ENCODE measurements at places on chromosomes 12 and 14. TPM values are rescaled to one million over a fixed set of nuclear protein-coding genes. Genes with fewer than 3 reads are reported as not detected.

Gene NANOG
- total RNA-seq: not detected

DNA sequence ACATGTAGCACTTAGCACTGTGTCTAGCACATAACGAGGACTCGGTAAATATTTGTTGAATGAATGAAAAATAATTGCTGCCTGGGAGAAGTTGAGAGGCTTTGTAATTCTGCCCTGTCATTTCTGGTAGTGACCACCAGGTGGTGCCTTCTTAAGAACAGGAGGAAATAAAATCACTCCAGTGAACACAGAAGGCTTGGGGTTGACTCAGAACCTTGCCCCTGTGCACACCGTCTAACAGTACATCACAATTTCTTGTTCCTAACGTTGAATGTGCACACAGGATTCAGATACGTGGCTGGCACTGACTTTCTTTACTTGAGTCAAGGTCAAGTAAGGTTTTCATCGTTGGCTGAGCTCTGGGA is 91.8 kb downstream of the RGS6 start:
- DNase-seq: peak; percentile 2

Gene OR6C2
- total RNA-seq: not detected

GRCh38 chr14:44283836-44284235 is 223.2 kb downstream of the FSCB start:
- DNase-seq: no peak

DNA sequence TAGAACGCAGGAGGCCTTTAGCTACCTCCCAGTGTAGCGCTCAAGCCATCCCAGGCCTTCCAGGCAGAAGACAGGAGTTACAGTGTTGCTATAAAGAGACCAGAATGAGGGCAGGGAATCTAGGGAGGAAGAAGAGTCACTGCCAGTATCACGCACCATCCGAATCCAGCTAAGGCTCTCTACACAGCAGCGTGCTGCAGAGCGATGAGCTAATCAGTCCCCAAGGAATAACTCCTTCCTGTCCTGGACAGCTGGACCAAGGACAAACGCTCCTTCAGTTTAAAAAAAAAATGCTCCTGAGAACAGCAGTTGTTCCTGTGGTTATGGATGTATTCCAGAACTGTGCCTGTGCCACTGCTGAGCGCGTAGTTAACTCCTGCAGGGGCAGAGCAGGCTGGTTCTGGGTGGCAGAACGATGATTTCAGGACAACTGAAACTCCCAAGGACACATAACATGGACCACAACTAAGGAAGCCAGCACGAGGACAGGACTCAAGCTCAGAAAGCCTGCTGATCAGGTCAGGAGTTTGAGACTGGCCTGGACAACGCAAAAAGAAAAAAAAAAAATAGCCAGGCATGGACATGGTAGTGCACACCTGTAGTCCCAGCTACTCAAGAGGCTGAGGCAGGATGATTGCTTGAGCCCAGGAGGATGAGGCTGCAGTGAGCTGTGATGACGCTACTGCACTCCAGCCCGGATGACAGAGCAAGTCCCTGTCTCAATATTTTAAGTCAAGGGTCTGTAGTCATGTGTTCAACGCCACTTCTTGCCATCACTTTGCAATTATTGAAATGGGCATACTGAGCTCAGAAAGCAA is 2.6 kb downstream of the IFFO1 start:
- peak; percentile 79 for DNase-seq

GRCh38 chr12:7144414-7145120 is 14.4 kb downstream of the CLSTN3 start:
- peak; percentile 32 for DNase-seq

Gene VASH1
- 0.13 TPM for total RNA-seq

GRCh38 chr12:76346236-76346635 is 2.0 kb downstream of the BBS10 start:
- DNase-seq: no peak

Gene KLHDC1
- 1.3 TPM for total RNA-seq

Gene SLC17A8
- total RNA-seq: not detected
